ENCODE measurements at places on chromosomes 3 and 15. TPM values are rescaled to one million over a fixed set of nuclear protein-coding genes. Genes with fewer than 3 reads are reported as not detected.

DNA sequence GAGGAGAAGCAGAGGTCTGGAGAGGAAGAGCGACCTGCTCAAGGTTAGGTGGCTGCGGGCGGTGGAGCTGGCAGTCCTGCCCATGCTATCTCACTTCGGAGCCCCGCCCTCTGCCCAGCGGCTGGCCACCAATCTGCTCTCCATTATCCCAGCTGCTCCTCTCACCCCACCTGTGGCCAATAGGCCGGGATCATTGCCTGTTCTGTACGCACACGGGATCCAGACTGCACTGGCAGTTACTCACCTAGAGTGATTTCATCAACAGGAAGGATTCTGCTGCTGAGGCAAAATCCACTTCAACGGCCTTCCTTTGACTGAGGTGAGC lies 100.6 kb downstream of the TLE3 start:
- no peak overlapping the region for H3K4me3 ChIP-seq
- DNase-seq = no peak
- no peaks in the 10 kb centered on the region for H3K36me3 ChIP-seq
- H3K4me1 ChIP-seq = no peaks in the 10 kb centered on the region

DNA sequence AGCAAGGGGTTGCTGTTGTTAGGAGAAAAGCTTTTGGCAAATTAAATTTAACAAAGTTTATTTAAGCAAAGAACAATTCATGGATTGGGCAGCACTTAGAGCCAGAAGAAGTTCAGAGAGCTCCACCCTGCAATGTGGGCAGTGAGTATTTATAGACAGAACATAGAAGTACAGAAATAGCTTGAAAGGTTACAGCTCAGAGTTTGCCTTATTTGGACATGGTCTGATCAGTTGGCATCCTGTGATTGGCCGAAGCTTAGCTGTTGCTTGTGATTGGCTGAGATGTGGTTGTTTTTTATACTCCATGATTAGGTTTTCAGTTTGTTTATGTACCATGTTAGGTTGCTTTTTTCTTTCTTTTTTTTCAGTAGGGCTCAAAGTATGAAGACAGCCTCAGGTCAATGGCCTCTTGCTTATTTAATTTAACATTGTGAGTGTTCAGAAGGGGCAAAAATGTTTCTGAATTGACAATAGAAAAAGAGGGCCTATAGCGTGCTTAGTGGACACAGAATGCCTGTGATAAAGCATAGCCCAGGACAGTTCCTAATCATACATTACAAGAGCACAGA lies 293.8 kb downstream of the IGSF11 start:
- DNase-seq = no peak
- no peaks in the 10 kb centered on the region for H3K27me3 ChIP-seq
- no peak overlapping the region for H3K4me3 ChIP-seq
- no peaks in the 10 kb centered on the region for H3K4me1 ChIP-seq

DNA sequence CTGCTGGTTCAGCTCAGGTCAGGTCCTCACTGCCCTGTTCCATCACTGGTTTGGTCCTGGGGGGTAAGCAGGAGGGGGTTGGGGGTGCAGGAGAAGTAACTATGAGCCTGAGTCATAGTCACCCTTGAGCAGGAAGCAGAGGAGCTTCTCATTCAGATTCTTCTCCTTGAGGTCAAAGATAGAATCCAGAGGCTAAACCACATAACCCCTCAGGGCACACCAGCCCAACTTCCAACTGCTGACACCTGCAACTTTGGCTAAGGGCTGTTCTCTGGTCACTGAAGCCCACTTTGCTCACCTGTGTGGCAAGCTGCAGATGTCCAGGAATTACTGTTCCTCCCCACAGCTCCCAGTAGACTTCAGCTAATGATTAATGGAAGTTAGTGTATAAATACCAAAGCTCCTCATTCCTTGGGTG lies 48.8 kb upstream of the LRRFIP2 start:
- no peaks in the 10 kb centered on the region for H3K4me1 ChIP-seq
- H3K4me3 ChIP-seq = no peak overlapping the region
- no peak overlapping the region for H3K27ac ChIP-seq

GRCh38 chr3:196639483-196640296 lies at the start of gene NRROS:
TSS of gene NRROS (plus strand) at chr3:196639694. CDS start at chr3:196654540, 14,846 bp downstream.
- H3K4me1 ChIP-seq = peaks cover 3% of the 10 kb centered on the region
- peaks cover 12% of the 10 kb centered on the region for H3K27me3 ChIP-seq
- H3K36me3 ChIP-seq = no peaks in the 10 kb centered on the region
- peak; percentile 67 for DNase-seq
- H3K4me3 ChIP-seq = peak within 1 kb of the TSS; percentile 51

DNA sequence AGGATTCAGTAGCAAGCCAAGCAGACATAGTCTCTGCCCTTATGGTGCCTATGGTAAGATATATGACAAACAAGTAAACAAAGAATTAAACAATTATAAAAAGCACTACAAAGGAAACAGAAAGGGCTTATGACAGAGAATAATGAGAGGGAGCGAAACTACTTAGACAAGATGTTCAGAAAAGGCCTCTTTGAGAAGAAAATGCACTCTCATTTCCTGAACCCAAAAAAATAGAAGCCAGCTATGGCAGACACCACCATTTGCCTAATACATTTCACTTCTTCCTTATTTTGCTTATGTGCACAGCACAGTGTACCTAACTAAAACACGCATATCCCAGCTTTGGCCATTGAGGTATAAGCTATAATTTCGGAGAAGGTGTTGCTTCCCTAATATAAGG lies 465.5 kb upstream of the PPP2R3A start:
- H3K27me3 ChIP-seq = peaks cover 45% of the 10 kb centered on the region
- no peak overlapping the region for H3K27ac ChIP-seq
- H3K4me3 ChIP-seq = no peak overlapping the region
- no peak for DNase-seq
- peaks cover 4% of the 10 kb centered on the region for H3K4me1 ChIP-seq
- no peaks in the 10 kb centered on the region for H3K36me3 ChIP-seq

- no peak overlapping the region for H3K4me3 ChIP-seq
- no peaks in the 10 kb centered on the region for H3K36me3 ChIP-seq
- peak overlapping the region; percentile 3 for H3K27ac ChIP-seq
- no peak for DNase-seq
- H3K4me1 ChIP-seq = peaks cover 70% of the 10 kb centered on the region
Measured at GRCh38 chr15:68808091-68808490, 12.6 kb downstream of the ANP32A start.

DNA sequence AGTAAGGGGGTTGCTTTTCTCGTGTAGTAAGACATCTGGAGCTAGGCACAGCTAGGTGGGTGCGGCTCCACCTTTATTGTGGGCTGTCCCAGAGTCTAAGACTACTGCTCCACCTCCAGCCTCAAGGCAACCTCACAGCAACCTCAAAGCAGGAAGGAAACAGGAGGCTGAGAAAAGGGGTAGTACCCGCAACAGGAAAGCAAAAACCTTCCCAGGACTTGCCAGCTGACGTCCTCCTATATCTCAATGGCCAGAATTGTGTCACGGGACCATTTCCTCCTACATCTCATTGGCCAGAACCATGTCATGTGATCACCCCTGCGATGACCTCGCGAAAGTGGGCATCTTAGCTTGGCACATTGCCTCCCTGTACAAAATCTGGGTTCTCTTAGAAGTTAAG lies 4.3 kb upstream of the GPR160 start:
- H3K27ac ChIP-seq = no peak overlapping the region
- peaks cover 8% of the 10 kb centered on the region for H3K4me1 ChIP-seq
- peaks cover 15% of the 10 kb centered on the region for H3K27me3 ChIP-seq
- DNase-seq = no peak
- H3K36me3 ChIP-seq = no peaks in the 10 kb centered on the region
- H3K4me3 ChIP-seq = no peak overlapping the region

- H3K4me3 ChIP-seq = no peak overlapping the region
- DNase-seq = no peak
- no peaks in the 10 kb centered on the region for H3K36me3 ChIP-seq
- no peaks in the 10 kb centered on the region for H3K27me3 ChIP-seq
- H3K4me1 ChIP-seq = no peaks in the 10 kb centered on the region
- no peak overlapping the region for H3K27ac ChIP-seq
Measured at GRCh38 chr3:100634493-100635272, 25.3 kb downstream of the ADGRG7 start.

- H3K27ac ChIP-seq = no peak overlapping the region
- DNase-seq = no peak
Measured at GRCh38 chr15:35437157-35437556, 108.8 kb downstream of the DPH6 start.

- H3K36me3 ChIP-seq = no peaks in the 10 kb centered on the region
- no peaks in the 10 kb centered on the region for H3K27me3 ChIP-seq
- H3K4me1 ChIP-seq = peaks cover 11% of the 10 kb centered on the region
- no peak for DNase-seq
- H3K27ac ChIP-seq = no peak overlapping the region
- no peak overlapping the region for H3K4me3 ChIP-seq
Measured at GRCh38 chr3:71903112-71903495, 118.2 kb upstream of the PROK2 start.

DNA sequence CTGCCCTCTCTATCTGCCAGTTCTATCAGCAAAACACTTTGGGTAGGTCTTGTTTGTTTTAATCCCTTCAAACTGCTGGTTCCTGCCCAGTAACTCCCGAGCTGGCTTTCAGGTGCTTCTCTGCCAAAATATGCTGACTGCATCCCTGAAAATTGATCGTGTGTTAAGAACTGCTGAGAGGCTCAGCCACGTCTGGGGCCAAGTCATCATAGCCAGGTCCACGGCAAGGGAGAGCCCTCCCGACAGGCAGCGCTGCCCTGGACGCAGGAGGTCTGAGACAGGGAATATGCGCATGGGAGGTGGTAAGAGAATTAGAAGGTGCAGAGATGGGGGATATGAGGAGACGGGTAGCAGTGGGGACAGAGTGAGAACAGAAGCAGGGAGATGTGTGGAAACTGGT lies 179.7 kb upstream of the TOPAZ1 start:
- H3K4me1 ChIP-seq = no peaks in the 10 kb centered on the region
- H3K36me3 ChIP-seq = no peaks in the 10 kb centered on the region

- peaks cover 27% of the 10 kb centered on the region for H3K36me3 ChIP-seq
- H3K4me1 ChIP-seq = peaks cover 96% of the 10 kb centered on the region
- H3K4me3 ChIP-seq = no peak overlapping the region
- no peak for DNase-seq
- no peak overlapping the region for H3K27ac ChIP-seq
Measured at GRCh38 chr3:126350502-126351085, 6.6 kb downstream of the KLF15 start.

- no peaks in the 10 kb centered on the region for H3K36me3 ChIP-seq
- H3K4me3 ChIP-seq = no peak overlapping the region
- H3K4me1 ChIP-seq = peaks cover 39% of the 10 kb centered on the region
- H3K27me3 ChIP-seq = no peaks in the 10 kb centered on the region
- DNase-seq = no peak
- no peak overlapping the region for H3K27ac ChIP-seq
Measured at GRCh38 chr3:52847726-52848125, 12.9 kb upstream of the MUSTN1 start.

- no peaks in the 10 kb centered on the region for H3K27me3 ChIP-seq
- no peak overlapping the region for H3K4me3 ChIP-seq
- no peak overlapping the region for H3K27ac ChIP-seq
- no peaks in the 10 kb centered on the region for H3K4me1 ChIP-seq
- no peak for DNase-seq
- H3K36me3 ChIP-seq = no peaks in the 10 kb centered on the region
Measured at GRCh38 chr3:122104515-122105194, 49.5 kb downstream of the CD86 start.

GRCh38 chr3:58427661-58428361 lies 5.8 kb downstream of the PDHB start:
- no peak overlapping the region for H3K4me3 ChIP-seq
- no peak for DNase-seq
- peaks cover 14% of the 10 kb centered on the region for H3K4me1 ChIP-seq
- no peaks in the 10 kb centered on the region for H3K27me3 ChIP-seq
- H3K27ac ChIP-seq = no peak overlapping the region
- peaks cover 61% of the 10 kb centered on the region for H3K36me3 ChIP-seq

GRCh38 chr3:13598926-13599886 lies 50.3 kb downstream of the FBLN2 start:
- no peak for DNase-seq
- no peak overlapping the region for H3K4me3 ChIP-seq
- no peaks in the 10 kb centered on the region for H3K27me3 ChIP-seq

DNA sequence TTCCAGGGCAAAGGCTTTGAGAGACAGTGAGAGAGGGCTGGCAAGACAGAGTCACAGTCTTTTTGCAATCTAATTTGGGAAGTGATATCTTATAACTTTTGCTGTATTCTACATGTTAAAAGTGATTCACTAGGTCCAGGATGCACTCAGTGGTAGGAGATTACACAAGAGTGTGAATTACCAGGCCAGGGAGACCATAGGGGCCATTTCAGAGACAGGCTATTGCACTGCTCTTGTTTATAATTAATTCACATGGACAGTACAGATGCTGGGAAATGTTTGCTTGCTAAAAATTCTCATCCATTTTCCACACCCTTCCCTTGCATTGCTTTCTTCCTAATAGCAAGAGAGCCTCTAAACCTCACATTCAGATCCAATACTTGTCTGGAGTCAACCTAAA lies 22.6 kb upstream of the POMGNT2 start:
- H3K27me3 ChIP-seq = no peaks in the 10 kb centered on the region
- no peaks in the 10 kb centered on the region for H3K36me3 ChIP-seq
- no peak overlapping the region for H3K4me3 ChIP-seq
- H3K27ac ChIP-seq = no peak overlapping the region
- DNase-seq = no peak

DNA sequence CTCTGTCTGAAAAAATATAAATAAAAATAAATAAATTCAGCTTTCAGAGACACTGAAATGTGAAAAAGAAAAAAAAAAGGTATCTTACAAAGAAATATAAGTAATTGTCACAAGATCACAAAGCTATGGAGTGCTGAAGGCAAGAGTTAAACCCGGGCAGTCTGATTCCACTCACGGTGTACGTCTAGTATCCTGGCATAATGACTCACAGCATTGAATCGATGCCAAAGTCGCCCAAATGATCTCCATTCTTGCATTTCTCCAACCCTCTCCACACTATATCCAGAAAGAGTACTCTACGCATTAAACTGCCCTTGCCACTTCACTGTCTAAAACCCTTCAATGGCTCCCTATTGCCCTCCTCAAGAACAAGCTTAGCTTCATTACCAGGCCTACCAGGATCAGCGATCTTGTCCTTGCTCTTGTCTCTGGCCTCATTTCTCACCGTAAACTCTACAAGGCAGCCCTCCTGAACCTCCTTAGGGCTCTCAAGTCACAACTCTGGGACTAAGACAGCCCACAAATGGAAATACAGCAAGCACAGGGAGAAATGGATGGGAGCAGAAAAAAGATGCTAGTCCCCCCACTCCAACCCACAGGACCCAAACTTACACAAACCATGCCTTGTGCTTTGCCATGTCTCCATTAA lies 7.7 kb downstream of the SUCLG2 start:
- no peak overlapping the region for H3K4me3 ChIP-seq
- no peaks in the 10 kb centered on the region for H3K27me3 ChIP-seq

- H3K27ac ChIP-seq = no peak overlapping the region
- no peak for DNase-seq
- no peaks in the 10 kb centered on the region for H3K4me1 ChIP-seq
- H3K27me3 ChIP-seq = no peaks in the 10 kb centered on the region
- H3K36me3 ChIP-seq = no peaks in the 10 kb centered on the region
- no peak overlapping the region for H3K4me3 ChIP-seq
Measured at GRCh38 chr15:47972738-47973137, 148.1 kb upstream of the SLC24A5 start.

Gene PLA2G4B
- polyA plus RNA-seq = 16.0 TPM

Gene PP2D1
- polyA plus RNA-seq = not detected

Gene UBXN7
- 2.0 TPM for polyA plus RNA-seq

Gene MKRN3
- polyA plus RNA-seq = 0.04 TPM

Gene SLC22A13
- 0.44 TPM for polyA plus RNA-seq

Data from heart right ventricle (tissue), 16 donors.